ENCODE measurements at places on chromosomes 4 and X.

GRCh38 chr4:1115528-1116293, 2.3 kb upstream of the RNF212 start:
- DNase-seq, result no peak

- no peak for DNase-seq
Measured at GRCh38 chrX:48972220-48973164, 848 bp upstream of the KCND1 start.

GRCh38 chr4:3465698-3466671, 2.9 kb downstream of the DOK7 start:
- no peak for DNase-seq

DNA sequence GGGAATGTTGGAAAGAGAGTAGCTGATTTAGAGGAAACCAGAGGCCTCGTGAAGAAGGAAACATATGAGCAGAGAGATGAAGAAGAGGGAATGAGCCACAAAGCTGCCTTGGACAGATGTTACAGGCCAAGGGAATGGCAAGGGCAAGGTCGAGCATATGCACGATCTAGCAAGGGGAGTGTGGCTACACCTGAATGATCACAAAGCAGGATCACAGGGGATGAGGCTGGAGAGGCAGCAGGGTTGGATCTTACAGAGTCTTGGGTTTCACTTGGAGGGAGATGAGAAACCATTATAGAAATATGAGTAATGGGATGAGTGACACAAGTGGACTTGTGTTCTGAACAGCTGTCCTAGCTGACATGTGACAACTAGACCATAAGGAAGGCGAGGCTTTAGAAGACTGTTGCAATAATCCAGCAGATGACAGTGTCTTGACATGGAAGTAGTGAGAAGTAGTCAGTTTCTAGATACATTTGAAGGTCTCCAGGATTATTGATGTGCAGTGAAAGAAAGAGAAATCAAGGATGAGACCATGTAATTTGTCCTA, 58.7 kb downstream of the RASGEF1B start:
- DNase-seq, result no peak

- DNase-seq, result no peak
Measured at GRCh38 chr4:175641024-175641423, 171.0 kb downstream of the GPM6A start.

DNA sequence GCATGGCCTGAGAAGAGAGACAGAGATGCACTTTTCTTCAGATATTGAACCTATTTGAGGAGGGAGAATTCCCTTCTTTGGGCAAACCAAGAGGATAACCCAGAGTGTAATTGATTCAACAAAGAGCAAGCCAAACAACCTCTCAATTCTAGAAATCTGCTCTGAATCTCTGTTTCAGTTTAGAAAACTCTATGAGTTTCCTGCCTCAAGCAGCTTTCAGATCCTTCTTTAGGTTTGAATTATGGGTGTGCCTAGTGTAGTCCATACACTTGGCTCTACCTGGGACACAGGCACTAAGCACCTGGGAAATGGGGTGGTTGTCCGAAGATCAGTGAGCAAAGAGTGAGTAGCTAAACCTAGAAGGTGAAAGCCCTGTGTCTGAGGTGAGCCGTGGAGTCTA, 52.0 kb upstream of the MTMR8 start:
- DNase-seq, result no peak

GRCh38 chr4:154626793-154627484, 14.5 kb upstream of the FGG start:
- DNase-seq, result peak; percentile 27

DNA sequence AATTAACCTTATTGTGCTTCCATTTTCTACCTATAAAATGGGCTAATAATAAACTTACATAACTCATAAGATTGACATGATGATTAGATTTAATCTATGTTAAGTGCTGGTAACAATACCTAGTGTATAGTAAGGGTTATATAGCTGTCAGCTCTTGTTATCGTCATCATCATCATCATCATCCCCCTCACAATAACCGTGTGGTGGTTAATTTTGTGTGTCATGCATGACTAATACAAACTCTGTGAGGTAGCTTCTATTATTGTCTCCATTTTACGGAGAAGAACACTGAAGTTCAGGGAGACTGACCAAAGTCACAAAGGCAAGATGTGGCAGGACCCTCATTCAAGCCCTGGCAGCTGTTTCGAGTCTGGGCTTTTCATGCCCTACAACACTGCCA, 211.3 kb downstream of the PALLD start:
- DNase-seq, result no peak

DNA sequence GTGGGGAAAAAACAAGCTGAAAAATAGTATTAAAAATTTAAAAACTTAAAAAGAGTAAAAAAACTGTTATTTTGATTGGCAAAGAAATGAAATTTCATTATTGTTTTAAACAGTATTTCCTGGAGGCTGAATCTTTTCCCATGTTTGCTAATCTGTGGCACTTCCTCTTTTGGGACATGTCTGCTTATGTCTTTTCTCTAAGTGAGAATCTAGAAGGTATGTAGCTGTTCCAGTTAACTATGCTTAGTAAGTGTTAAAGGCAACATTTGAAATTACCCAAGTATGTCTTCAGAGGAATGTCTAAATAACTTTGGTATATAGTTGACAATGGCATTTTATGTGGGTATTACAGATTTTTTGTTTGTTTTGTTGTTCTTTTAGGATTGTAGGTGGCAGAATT, 81.6 kb upstream of the TBC1D9 start:
- no peak for DNase-seq

DNA sequence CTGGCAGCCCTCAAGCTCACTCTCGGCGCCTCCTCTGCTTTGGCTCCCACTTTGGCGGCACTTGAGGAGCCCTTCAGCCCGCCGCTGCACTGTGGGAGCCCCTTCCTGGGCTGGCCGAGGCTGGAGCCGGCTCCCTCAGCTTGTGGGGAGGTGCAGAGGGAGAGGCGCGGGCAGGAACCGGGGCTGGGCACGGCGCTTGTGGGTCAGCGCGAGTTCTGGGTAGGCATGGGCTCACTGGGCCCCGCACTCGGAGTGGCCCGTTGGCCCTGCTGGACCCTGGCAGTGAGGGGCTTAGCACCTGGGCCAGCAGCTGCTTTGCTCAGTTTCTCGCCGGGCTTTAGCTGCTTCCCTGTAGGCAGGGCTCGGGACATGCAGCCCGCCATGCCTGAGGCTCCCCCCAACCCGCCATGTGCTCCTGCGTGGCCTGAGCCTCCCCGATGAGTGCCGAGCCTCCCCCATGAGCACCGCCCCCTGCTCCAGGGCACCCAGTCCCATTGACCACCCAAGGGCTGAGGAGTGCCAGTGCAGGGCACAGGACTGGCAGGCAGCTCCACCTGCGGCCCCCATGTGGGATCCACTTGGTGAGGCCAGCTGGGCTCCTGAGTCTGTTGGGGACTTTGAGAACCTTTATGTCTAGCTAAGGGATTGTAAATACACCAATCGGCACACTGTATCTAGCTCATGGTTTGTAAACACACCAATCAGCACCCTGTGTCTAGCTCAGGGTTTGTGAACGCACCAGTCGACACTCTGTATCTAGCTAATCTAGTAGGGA, 101.5 kb upstream of the DRD5 start:
- no peak for DNase-seq

- DNase-seq, result no peak
Measured at GRCh38 chr4:146498291-146498690, 23.4 kb downstream of the SLC10A7 start.

- no peak for DNase-seq
Measured at GRCh38 chr4:10050261-10050661, 29.0 kb upstream of the SLC2A9 start.

DNA sequence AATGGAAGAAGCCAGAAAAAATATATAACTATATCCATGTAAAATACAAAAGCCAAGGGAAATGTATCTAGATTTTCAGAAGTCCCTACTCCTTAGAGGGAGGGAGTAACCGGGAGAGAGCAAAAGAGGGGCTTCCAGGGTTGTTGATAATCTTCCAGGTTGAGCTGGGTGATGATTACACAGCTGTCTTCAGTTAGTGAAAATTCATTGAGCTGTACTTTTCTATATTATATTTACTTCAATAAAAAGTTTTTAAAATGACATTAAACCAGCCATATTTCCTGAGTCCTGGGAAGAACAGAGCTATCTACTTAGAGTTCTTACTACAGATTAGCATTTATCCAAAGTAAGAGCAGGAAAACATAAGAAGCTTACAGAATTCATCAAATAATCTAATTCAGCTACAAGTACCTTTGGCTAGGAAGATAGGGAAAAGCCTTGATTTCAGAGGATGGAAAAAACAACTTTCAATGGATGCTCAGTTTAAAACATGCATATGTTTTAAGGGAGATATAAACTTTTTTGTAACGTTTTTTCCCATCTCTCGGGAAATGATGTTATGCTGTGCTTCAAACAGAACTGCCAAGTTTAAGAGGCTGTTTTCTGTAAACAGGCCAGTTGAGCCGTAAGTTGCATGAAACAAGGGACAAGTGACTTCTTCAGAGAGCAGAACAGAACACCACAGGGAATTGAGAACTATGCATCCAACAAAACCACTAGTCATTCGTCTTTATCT, 204.6 kb downstream of the SCFD2 start:
- DNase-seq, result no peak

DNA sequence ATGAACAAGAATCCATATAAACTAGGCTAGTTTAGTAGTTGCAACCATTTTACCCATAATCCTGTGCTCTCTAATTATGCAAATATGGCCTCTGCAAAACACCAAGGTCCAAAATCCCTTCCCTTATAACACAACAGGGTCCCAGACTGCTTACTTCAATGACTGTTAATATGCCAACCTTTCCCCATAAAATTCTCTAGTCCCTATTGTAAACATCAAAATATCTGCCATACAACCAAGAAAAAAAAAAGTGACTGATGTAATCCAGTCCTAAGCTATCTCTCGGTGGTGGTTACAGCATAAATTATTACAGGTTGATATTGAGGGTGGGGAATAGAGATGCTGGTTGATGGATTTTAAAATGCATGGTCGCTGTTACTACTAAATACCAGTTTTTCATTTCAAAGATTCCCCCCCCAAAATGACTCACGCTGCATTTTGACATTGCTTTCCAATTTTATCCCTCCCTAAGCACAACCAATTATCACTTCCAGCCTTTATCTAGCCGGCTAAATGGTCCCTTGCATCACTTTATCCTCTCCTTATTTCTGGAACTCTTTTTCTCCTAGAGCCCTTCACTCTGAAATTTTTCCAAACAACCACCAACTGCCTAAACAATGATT, 44.8 kb downstream of the TSPAN5 start:
- DNase-seq, result no peak

DNA sequence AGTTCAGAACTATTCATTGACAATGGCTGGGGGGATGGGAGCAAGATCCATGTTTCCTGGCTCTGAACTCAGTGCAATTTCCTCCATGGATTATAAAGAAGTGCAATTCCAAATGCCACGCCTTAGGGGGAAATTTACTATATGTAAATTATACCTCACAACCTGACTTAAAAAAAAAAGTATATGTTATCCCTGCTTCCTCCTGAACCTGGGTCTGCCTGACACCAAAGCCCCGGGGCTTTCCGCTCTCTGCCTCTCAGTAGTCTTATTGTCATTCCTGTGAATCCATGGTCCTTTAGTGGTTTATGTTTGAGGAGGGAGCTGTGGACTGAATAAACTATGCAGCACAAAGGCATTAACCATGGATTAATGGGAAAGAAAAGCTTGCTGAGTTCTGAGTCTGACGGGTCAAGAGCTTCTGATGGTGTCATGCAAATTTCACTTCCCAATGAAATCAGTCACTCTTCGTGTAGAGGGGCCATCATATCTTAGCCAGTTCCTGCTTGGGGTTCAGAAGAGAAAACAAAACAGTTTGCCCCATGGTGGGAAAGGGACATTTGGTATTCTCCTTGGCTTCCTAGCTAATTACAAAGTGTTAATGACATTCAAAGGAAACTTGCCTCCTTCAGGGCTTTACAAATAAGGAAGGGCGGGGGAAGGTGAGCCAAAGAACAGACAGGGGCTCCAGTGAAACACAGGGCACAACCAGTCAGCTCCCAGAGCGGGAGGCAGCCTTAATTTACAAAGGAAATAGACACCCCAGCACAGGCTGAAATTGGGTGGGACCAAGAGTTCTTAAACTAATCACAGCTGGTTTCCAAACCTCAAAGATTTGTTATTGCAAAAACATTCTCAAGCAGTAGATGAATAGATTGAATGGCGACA, 14.3 kb downstream of the FAM9C start:
- no peak for DNase-seq

DNA sequence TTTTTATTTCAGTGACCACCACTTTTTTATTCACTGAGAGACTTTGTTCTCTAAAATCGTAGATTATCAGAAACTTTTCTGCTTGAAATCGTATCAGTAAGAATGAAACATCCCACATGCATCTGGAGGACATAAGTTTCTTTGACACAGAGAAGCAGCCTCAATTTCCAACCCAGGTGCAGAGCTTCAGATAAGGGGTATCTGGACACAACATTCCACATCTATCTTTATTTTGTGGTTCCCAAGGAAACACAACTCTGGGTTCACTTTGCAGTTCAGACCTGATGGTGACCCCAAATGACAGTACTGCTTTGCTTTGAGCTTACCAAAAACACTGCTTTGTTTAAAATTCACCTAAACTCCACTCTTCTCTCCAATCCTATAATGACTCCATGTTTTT, 1.3 kb upstream of the CLCN5 start:
- DNase-seq, result no peak

GRCh38 chrX:136397001-136397400, 90.7 kb upstream of the BRS3 start:
- no peak for DNase-seq

DNA sequence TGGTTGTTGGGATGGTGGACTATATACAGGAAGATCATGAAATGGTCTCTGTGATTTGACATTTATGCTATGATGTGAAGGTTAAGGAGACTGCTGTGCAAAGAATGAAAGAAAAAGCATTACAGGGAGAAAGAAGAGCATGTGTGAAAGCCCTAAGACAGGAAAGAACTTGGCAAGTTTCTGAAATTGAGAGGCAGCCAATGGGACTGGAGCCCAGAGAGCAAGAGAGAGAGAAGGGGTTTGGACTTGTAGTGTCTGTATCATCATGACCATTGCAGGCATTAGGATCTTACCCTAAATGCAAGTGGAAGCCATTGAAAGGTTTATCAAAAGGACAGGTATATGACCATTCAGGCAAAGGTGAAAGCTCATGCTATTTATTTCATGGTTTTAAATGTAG, 147.1 kb downstream of the NAA11 start:
- DNase-seq, result no peak

DNA sequence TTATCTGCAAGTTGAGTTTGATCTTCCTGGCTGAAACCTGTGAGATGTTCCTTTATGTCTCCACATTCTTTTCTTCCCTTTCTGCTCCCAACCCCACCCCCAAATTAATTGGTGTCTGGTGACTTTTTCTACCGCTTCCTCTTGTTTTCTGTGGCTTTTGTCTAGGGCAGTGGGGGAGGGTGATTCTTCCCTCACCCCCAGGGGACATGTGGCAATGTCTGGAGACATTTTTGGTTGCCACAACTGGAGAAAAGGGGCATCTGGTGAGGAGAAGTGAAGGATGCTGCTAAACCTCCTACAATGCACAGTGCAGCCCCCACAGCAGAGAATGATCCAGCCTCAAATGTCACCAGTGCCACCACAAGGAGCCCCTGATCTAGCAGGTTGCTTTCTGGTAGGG, 152.9 kb downstream of the NHS start:
- DNase-seq, result no peak
